ENCODE measurements at places on chromosomes 11 and 22. TPM values are rescaled to one million over a fixed set of nuclear protein-coding genes. Genes with fewer than 3 reads are reported as not detected.

- DNase-seq, result no peak
These were observed 80.2 kb upstream of the NAV2 start for GRCh38 chr11:19632499-19632834.

DNA sequence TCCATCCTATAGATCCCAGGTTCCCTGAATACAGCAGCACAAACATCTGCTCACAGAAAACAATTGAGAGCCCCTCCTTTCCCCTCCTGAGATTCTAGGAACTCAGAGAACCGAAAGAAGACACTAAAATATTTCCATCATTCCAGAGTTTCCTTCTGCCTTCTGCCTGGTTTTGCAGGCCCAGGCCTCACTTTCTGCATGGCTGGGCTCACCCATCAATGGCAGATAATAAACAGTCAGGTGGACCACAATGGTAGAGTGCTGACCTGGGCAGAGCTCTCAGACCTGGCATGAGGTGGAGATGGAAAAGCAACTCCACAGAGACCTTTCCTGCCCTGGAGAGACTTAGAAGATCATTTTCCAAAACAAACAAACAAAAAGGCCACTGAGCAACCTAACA, 389.1 kb downstream of the NXPE2 start:
- DNase-seq, result no peak

- no peak for DNase-seq
These were observed 44.1 kb upstream of the CDON start for GRCh38 chr11:126106594-126107328.

DNA sequence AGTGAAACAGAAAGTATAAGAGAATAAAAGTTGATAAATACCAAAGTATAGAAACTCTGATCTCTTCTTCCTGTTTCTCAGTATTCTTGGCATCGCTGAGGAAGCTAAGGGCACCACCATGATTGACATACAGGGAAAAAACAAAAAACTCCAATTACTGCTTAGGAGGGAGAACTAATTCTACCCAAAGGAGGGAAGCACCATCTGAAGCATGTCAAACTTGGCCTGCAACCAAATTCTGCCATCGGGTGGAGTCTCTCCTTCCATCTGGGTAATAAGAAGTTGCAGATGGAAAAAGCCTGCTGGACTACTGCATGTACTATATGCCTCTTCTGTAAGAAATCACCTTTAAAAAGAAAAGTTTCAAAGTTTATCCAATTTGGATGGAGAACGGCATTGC, 30.5 kb upstream of the PPP2R1B start:
- DNase-seq, result peak; percentile 2

GRCh38 chr22:36332623-36333332, 55.0 kb downstream of the MYH9 start:
- no peak for DNase-seq

- DNase-seq, result peak; percentile 32
These were observed 44.4 kb downstream of the VSIG10L2 start for GRCh38 chr11:125990244-125990643.

DNA sequence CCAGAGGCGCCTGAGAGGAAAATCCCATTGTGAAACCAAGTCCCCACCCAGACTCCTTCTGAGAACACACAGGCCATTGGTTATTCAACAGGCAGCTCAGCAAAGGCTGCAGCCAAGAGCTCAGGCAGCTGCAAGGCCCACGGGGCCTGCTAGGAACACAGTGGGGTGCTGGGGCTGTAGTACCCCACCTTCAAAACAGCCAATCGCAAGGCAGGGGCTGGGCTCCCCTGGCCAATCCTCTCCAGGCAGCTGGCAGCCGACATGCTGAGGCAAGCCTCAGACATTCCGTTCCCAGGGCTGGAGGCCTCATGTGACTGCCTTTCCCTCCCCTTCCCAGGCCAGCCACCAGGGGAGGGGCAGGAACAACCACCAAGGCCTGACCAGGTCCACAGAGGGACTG, 6.6 kb downstream of the PRODH start:
- no peak for DNase-seq

GRCh38 chr11:119376197-119376847, 5.2 kb downstream of the USP2 start:
- DNase-seq, result no peak

- DNase-seq, result no peak
These were observed 8.9 kb downstream of the RASGRP2 start for GRCh38 chr11:64734811-64735724.

GRCh38 chr11:11731311-11732083, 109.7 kb upstream of the GALNT18 start:
- DNase-seq, result peak; percentile 32

DNA sequence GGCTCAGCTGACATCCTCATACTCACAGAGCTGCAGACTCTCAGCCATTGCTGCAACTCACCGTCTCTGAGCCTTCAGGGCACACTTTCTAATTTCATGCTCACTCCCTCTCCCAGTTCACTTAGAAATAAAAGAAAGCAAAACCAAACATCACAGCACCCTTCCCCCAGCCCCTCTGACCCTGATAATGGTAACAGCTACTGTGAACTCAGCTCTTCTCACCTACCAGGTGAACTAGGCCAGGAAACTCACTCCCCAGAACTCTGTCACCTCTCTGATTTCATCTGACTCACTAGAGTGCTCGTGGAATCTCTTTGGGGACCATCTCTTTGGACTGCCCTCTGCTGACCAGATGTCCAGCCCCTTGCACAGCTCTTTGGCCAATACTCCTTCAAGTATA, 14.5 kb upstream of the PARVA start:
- no peak for DNase-seq

- no peak for DNase-seq
These were observed 10.9 kb upstream of the TSKU start for GRCh38 chr11:76772100-76772782.

- no peak for DNase-seq
These were observed 23.1 kb downstream of the MRGPRG start for GRCh38 chr11:3195251-3196160.

- no peak for DNase-seq
These were observed 280.8 kb upstream of the CCDC90B start for GRCh38 chr11:83566950-83567349.

DNA sequence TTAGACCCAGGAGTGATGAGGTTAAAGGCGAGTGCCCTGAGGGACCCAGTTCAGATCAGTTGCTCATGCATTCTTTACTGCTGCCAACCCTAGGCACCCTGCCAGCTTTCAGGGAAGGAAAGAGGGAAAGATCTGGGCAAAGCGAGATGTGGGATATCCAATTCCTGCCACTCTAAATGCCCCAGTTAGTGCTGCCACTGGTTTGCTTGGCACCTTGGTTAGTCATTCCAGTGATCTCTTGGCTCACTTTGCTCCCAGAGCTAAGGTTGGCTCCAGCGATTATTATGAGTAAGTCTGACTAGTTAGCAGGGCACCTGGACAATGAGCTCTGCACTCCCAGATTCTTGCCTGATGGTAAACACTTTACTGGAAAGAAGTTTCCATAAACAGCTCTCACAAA, 85.0 kb downstream of the INSC start:
- peak; percentile 94 for DNase-seq

- DNase-seq, result peak; percentile 18
These were observed 1.7 kb upstream of the CHRM1 start for GRCh38 chr11:62922653-62923431.

DNA sequence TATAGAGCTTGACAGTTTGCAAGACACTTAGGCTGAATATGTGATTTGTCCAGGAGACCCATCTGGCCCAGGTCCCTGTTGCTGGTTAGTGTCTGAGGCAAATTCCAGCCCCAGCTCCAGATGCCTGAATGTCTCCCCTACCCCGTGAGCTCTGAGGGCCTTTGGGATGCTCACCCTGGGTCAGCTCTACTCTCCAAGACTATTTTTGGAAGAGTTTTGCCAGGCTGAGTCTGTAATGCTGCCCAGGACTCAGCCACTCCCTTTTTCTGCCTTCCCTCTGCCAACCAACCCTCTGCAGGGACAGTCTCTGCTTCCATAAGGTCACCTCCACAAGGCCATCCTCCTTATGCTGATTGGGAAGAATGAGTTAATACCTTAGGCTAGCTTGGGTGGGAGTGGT, 66.3 kb downstream of the CABIN1 start:
- no peak for DNase-seq

GRCh38 chr11:72831521-72832300, 17.5 kb downstream of the ATG16L2 start:
- DNase-seq, result peak; percentile 66

DNA sequence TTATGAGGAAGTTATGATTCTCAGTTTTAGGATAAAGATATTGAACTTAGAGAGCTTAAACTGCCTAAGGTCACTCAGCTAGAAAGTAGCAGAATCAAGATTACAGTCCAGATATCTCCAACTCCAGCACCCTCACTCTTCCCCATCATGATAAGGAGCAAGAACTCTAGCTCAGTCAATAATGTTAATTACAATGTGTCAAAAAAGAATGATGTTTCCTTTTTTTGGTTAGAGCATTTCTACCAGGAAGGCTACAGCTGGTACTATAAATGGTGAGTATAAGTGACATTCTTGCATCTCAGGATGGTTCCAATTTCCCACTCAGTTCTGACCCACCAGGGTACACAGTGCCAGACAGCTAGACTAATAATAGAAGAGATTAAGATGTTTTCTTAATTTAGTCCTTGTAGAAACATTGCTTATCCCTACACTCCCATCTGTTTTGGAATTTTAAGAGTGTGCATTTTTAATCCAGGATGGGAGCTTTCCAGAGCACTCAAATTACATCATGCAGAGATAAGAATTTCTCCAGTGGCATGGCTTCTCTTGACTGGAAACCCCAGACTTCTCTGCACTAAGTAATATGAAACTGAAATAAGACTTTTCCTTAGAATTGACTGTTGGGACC, 21.6 kb upstream of the BBOX1 start:
- no peak for DNase-seq

DNA sequence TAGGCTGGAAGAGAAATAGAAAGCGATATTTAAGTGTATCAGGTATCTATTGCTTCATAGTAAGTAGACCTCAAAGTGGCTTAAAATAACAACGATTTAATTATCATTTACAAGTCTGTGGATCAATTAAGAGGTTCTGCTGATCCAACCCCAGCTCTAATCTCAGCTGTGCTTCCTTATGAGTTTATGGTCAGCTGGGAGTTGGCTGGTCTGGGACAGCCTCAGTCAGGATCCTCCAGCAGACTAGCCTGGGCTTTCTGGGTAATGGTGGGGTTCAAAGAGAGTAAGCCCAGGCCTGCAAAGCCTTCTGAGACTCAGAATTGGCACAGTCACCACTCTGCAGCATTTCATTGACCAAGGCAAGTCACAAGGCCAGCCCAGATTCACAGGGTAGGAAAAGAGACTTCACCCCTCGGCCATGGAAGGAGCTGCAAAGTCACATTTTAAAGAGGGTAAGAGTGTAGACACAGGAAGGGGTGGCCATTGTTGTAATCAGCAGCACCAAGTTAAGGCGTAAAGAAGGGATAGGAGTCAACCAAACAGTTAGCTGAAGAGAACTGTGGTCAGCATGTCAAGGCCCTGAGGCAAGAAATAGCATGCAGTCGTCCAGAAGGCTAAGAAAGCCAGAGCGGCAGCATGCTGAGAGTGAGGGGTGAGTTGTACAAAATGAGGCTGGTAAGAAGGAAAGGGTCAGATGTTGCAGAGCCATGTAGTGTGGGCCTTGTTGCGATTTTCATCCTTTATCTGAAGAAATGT, 168.2 kb downstream of the ETS1 start:
- DNase-seq, result no peak

- DNase-seq, result no peak
These were observed 9.2 kb upstream of the BIK start for GRCh38 chr22:43101306-43101705.

DNA sequence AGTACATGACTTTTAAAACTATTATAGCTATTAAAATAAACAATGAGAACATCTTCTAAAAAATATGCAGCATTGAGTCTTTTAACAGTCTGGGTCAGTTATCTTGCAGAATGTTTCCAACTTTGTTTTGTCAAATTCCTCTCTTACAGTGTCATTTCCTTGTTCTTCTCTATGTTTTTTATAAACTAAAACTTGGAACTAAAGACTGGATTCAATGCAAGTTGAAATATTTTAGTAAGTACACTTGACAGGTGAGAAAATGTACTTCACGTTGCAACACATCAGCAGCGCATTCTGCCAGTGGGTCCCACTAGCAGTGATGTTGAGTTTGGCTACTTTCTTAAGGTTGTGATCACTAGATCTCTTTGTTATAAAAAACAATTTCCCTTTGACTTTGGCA, 1407.6 kb upstream of the RAG2 start:
- peak; percentile 25 for DNase-seq

- no peak for DNase-seq
These were observed 226.1 kb upstream of the NARS2 start for GRCh38 chr11:78800756-78801155.

- DNase-seq, result peak; percentile 91
These were observed 21.5 kb downstream of the CYTH4 start for GRCh38 chr22:37303821-37304274.

- DNase-seq, result no peak
These were observed 1.9 kb downstream of the TEAD1 start for GRCh38 chr11:12675951-12676711.

DNA sequence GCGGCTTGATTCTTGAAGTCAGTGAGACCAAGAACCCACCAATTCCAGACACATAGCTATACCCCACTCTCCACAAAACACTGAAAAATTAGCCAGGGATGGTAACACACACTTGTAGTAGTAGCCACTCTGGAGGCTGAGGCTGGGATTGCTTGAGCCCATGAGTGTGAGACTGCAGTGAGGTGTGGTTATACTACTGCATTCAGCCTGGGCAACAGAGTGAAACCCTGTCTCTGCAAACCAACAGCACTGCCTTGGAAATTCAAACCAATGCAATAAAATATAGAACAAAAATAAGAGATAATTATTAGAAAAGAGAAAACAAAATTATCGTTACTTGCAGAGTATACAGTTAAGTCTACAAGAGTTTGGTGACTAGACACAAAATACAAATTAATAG, 20.2 kb upstream of the PRDM10 start:
- peak; percentile 40 for DNase-seq

DNA sequence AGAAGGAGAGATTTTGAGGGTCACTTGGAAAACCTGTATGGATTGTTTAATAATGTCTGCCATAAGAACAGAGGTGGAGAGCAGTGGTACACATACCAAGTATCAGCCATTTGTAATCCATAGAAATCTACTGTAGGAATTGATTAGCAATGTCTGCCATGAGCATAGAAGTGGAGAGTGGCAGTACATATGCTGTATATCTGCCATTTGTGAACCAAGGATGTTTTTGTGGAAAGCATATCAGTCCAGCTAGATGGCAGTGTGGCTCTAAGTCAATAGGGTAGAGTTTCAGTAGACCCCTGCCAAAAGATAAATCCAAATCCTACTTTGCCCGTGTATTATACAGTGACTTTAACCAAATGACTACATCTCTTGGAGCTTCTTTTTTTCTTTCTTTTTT, 82.9 kb upstream of the SEZ6L start:
- DNase-seq, result no peak

GRCh38 chr11:76564364-76564763, 106.2 kb downstream of the LRRC32 start:
- no peak for DNase-seq

PPP6R3 gene
- 143 TPM for total RNA-seq

CD3E gene
- total RNA-seq, result not detected

TUBA8 gene
- 0.46 TPM for total RNA-seq

CHRM4 gene
- not detected for total RNA-seq

OVOL1 gene
- total RNA-seq, result not detected

TRMU gene
- total RNA-seq, result 62.1 TPM

KDM4E gene
- not detected for total RNA-seq

CTTN gene
- total RNA-seq, result 153 TPM

OR2D2 gene
- total RNA-seq, result not detected

E2F8 gene
- 1.9 TPM for total RNA-seq

KRTAP5-6 gene
- not detected for total RNA-seq

OSM gene
- total RNA-seq, result not detected

RTN4R gene
- 5.7 TPM for total RNA-seq

ZNF280B gene
- total RNA-seq, result 1.1 TPM

OR9Q2 gene
- total RNA-seq, result not detected

PRSS23 gene
- 37.4 TPM for total RNA-seq

FAM180B gene
- total RNA-seq, result not detected

OR52A1 gene
- not detected for total RNA-seq

CBLIF gene
- not detected for total RNA-seq

C22orf15 gene
- not detected for total RNA-seq
